Muscle of leg (tissue), 16 donors: ENCODE measurements at places on chromosomes 5 and 9. TPM values are rescaled to one million over a fixed set of nuclear protein-coding genes. Genes with fewer than 3 reads are reported as not detected.

GRCh38 chr9:96447406-96447805 lies 2.6 kb upstream of the HABP4 start:
- DNase-seq: no peak

- no peak for DNase-seq
These were observed 1.7 kb upstream of the HBEGF start for GRCh38 chr5:140348104-140348503.

DNA sequence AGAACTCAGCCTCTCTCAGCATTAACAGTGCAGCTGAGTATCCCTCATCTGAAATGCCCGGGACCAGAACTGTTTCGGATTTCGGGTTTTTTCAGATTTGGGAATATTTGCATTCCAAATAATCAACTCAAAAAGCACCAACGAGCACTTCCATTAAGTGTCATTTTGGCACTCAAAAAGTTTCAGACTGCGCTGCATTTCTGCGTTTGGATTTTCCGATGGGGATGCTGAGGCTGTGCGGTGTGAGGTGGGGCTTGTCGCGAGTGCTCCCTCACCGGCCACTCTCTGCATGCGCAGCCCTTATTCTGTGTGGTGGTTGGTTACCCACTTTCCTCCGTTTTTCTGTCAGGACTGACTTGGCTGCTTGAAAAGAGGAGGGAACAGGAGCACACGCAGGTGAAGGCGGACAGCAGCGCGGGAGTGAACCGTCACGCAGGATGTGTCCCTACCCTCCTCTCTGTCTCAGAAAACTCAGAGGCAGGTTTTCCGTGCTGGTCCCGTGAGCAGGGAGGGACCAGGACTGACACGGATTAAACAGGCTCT lies 8.4 kb downstream of the UBAC1 start:
- DNase-seq: no peak

GRCh38 chr5:39119404-39120051 lies 45.3 kb upstream of the RICTOR start:
- DNase-seq: no peak

GRCh38 chr9:77210116-77210515 lies 32.8 kb downstream of the VPS13A start:
- DNase-seq: no peak

The NR2F1 gene
- total RNA-seq: 1.8 TPM

DNA sequence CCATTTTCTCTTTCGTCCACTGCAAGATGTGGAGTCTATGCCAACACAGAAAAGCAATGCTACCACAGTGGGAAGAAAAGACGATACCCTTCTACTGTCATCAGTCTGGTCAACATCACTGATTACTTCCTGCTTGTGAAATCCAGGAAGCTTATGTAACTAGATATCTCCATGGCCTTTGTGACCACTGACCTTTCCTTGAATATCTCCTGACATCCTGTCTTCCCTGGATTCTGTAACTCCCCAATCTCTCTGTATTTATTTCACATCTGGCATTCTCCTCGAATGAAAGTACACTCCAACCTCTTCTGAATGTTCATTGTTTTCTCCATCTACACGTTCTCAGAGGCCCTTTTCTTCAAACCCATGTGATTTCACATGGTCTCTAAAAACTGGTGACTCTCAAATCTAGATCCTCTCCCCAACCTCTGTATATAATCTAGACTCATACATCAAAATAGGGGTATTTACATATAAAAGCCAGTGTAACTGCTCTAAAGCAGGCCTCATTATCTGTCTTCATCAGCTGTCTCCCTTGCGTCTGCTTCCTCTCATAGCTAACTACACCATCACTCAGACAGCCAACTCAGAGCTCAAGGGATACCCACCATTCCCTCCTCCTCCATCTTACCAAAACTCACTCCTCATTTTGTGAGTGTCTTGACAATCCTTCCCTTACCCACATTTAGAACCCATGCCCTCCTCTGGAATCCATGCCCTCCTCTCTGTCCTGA lies 156.8 kb downstream of the SEMA5A start:
- DNase-seq: no peak

DNA sequence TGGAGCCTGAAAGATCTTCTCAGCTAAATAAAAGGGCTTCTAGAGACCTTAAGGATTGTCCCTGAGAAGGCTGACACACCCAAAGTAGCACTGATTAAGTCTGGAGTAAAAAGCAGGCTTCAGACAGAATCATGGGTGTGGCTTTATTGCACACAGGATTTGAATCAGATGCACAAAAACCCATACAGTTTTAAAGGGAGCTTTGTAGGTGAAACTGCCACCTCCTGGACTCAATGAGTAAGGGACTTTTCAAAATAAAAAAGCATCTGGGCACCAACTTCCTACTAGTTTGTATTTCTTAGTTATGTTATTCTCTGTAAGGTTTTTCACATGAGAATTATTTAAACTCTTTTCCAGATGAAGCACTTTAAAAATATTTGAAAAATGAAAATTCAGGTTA lies 129.4 kb downstream of the EDIL3 start:
- DNase-seq: no peak

DNA sequence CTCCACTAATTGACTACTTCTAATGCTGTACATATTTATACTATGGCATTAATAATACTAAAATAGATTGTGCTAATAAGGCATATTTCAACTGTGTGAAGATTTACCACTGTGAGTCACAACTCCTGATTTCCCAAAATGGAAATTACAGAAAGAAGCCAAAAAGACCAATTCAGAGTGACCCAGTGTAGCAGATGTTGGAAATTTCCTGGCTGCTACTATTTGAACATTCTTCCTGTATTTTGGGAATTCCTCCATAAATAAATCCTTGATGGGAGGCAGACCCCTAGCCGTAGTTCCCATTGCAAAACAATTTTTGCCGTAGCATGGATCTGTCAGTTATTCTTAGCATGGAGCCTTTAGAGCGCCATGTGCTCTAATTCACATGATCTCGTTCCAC lies 11.4 kb upstream of the PRUNE2 start:
- peak; percentile 16 for DNase-seq

DNA sequence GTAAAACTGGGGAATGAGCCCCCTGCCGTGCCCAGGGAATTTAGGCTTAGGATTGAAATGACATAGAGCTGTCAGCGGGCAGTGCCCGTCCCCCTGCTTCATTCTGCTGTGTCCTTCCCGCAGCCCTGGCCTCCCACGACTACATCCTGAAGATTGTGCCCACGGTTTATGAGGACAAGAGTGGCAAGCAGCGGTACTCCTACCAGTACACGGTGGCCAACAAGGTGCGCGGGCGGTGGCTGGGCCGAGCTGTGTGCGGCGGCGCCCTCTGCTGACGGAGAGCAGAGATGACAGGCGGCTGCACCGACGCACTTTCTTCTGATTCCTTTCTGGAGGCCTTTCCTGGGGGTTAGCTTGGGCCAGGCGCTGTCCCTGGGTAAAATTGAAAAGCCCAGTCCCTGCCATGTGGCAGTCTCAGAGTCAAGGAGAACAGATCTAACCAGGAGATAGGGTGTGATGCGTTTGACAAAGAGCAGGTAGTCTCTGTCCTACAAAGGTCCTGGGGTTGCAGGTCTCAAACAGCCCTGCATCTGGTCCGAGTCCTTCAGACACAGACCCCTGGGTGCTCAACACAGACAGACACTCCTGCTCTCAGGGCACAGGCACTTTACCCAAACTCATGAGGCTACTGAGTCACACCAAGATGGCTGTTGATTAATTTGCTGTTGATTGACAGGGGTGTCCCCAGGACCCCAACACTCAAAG lies 26.8 kb upstream of the RPL26L1 start:
- peak; percentile 60 for DNase-seq

DNA sequence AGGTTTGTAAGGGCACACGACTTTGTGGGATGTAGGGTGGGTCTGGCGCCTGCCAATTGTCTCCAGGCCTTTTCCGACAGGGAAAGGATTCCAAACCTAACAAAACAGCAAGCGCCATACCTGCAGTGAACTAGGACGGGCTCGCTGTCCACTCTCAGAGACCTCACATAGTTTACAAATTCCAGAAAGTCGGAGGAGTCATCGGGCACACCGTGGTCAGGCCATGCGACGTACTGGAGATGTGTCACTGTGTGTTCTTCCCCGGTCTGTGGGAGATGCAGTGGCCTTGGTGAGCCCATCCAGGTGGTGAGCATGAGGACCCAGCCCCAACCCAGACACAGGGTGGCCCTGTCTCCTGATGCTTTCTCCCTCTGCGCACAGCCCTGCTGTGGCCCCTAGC lies 61.3 kb upstream of the EPB41L4B start:
- no peak for DNase-seq

The TTC23L gene
- total RNA-seq: 0.13 TPM

- DNase-seq: peak; percentile 83
These were observed 75.8 kb upstream of the SARDH start for GRCh38 chr9:133813749-133814585.

GRCh38 chr9:127216888-127217217 lies 47.7 kb upstream of the GARNL3 start:
- no peak for DNase-seq

The FSD1L gene
- total RNA-seq: 9.0 TPM

The SEMA5A gene
- 26.5 TPM for total RNA-seq

- DNase-seq: peak; percentile 81
These were observed 548.8 kb downstream of the EFNA5 start for GRCh38 chr5:107121793-107122519.

The TAS2R1 gene
- not detected for total RNA-seq

The ADGRD2 gene
- not detected for total RNA-seq

The ADRA1B gene
- total RNA-seq: 0.13 TPM

The SLC36A3 gene
- total RNA-seq: not detected

The MZB1 gene
- total RNA-seq: 0.62 TPM

- peak; percentile 41 for DNase-seq
These were observed 15.1 kb downstream of the RPS14 start for GRCh38 chr5:150434464-150434863.

The CDH10 gene
- total RNA-seq: 0.35 TPM

GRCh38 chr9:109255394-109255793 lies 65.5 kb downstream of the EPB41L4B start:
- no peak for DNase-seq

DNA sequence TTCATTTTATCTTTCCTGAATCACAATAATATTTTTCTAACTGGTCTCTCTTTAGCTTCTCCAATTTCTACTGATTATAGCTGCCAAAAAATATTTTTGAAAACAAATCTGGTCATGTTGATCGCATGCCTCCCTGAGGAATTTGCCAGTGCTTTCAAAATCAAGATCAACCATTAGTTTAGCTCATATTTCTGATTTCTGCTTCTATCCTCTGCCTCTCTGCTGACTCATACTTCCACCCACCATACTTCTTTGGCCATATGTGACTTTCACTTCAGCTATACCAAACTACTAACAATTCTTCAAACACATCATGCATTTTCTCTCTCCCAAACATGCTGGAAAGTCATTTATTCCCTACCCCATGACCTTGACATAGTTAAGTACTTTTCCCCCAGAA lies 636.5 kb downstream of the TLE1 start:
- DNase-seq: no peak

- DNase-seq: no peak
These were observed 402.4 kb upstream of the GRAMD2B start for GRCh38 chr5:126020770-126021169.

GRCh38 chr9:85569988-85570387 lies 171.8 kb downstream of the AGTPBP1 start:
- DNase-seq: peak; percentile 15

GRCh38 chr9:35882263-35882848 lies 12.2 kb upstream of the OR13J1 start:
- peak; percentile 90 for DNase-seq

GRCh38 chr9:120855827-120856670 lies 13.3 kb upstream of the PSMD5 start:
- DNase-seq: peak; percentile 8

DNA sequence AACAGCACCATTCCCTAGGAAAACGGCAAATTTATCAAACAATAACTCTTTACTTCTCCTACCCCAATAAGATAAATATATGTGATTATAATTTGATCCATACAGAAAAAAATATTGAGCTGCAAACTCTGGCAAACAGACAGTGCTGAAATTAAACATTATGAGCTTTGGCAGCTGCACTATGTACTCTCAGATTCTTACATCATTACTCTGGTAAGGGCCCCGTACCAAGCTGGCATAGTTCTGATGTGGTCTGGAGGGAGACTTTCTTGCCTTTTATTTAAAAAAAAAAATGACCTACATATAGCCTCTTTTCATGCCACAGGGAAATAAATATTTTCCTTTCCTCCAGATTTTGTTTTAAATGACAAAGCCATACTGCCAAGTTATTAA lies 95.0 kb downstream of the NR6A1 start:
- DNase-seq: no peak

The TMC1 gene
- total RNA-seq: 0.49 TPM

DNA sequence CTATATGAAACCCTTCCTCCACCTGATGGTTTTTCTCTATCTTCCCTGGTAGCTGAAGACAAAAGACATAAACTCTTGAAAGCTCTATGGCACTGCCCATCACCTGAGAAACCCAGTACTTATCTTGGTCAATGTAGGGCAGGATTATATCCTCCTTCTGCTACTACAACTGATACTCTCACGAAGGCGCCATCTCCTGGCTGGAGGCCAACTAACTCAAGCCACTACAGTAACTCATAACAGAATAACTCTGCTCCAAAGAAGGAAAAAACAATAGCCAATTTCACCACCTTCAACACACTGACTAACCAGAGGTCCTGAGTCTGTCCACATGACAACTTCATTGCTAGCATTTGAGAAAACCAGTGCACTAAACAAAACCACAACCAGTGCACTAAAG lies 409.2 kb downstream of the CETN3 start:
- no peak for DNase-seq

DNA sequence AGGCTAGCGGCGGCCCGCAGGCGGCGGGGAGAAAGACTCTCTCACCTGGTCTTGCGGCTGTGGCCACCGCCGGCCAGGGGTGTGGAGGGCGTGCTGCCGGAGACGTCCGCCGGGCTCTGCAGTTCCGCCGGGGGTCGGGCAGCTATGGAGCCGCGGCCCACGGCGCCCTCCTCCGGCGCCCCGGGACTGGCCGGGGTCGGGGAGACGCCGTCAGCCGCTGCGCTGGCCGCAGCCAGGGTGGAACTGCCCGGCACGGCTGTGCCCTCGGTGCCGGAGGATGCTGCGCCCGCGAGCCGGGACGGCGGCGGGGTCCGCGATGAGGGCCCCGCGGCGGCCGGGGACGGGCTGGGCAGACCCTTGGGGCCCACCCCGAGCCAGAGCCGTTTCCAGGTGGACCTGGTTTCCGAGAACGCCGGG lies 253 bp downstream of the SLC12A2 start:
- no peak for DNase-seq

The C5orf58 gene
- not detected for total RNA-seq

The KIF4B gene
- under 0.01 TPM for total RNA-seq
